PC-3 (cell line): ENCODE measurements at places on chromosomes 16 and 17.

GRCh38 chr17:80198144-80198661, 21.9 kb downstream of the SGSH start:
- no peak overlapping the region for H3K27ac ChIP-seq
- no peaks in the 10 kb centered on the region for H3K27me3 ChIP-seq
- H3K4me3 ChIP-seq, result no peak overlapping the region

DNA sequence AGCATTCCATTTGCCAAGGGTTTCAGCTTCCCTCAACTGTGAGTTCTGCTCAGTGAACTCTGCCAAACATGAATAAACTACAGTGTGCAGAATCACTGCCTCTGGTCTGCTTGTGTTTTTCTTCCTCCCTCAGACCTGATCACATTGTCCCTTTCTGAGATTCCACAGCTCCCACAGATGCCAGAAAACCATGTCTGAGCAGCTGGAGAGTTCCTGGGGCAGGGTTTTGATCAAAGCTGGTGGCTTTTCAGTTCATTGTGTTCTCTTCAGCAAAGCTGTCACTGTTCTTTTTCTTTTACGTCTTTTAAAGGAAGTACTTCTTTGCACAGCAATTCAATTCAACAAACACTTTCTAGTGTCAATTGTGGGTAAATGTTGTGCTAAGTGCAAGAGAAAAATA, 555.8 kb downstream of the RBFOX1 start:
- H3K4me3 ChIP-seq, result no peak overlapping the region
- no peaks in the 10 kb centered on the region for H3K4me1 ChIP-seq
- H3K27me3 ChIP-seq, result no peaks in the 10 kb centered on the region
- no peak for DNase-seq

DNA sequence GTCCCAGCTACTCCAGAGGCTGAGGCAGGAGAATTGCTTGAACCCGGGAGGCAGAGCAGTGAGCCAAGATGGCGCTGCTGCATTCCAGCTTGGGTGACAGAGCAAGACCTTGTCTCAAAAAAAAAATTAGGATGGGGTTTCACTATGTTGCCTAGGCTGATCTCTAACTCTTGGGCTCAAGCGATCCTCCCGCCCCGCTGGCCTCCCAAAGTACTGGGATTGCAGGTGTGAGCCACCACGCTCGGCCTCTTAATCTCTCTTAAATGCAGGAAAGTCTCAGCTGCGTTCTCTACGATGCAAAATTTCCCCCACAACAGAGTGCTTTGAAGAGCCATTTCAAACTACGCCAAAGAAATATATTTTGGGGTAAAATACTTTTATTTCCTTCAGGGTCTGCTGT, 5.9 kb upstream of the WDR59 start:
- no peak overlapping the region for H3K27ac ChIP-seq
- no peaks in the 10 kb centered on the region for H3K4me1 ChIP-seq
- DNase-seq, result no peak
- H3K36me3 ChIP-seq, result no peaks in the 10 kb centered on the region

DNA sequence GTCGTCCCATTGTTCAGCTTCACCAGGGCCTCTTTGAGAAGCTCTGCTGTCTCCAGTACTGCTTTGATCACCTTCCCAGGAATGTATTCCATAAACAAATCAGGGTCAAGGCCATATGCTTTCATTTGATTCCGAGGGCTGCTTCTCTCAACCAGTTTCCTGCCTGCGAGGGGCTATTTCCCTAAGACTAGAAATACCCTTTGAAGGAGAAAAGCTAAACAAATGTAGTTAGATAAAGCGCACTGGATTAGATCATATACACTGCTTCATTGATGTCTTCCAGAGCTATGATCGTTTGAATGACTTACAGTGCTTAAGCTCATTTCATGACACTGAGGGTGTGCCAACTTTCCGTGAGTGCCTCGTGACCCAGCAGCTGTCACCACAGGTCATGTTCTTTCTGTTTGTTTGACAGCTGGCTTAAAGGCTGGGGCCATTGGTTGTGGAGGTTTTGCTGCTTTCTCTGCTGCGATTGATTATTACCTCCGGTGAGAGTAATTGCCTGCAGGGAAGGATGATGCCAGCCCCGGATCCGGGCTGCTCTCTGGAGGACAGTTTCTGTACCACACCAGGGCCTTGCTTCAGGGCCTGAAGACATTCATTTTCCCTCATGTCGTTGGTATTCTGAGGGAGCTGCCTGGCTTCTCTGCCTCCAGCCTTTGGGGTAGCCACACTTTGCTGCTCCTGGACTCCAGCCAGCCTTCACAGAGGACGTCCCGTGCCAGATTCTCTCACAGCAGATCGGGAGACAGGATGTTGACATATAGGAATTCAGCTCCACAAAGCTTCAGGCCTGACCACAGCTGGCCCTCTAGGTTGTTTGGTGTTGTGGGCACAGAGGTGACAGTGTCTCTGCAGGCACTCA, 3.9 kb downstream of the TIMM22 start:
- H3K27me3 ChIP-seq, result no peaks in the 10 kb centered on the region
- H3K27ac ChIP-seq, result no peak overlapping the region
- H3K4me3 ChIP-seq, result no peak overlapping the region
- peaks cover 12% of the 10 kb centered on the region for H3K4me1 ChIP-seq
- H3K36me3 ChIP-seq, result peaks cover 22% of the 10 kb centered on the region; the same call in 1 of the 2 replicates
- DNase-seq, result no peak

DNA sequence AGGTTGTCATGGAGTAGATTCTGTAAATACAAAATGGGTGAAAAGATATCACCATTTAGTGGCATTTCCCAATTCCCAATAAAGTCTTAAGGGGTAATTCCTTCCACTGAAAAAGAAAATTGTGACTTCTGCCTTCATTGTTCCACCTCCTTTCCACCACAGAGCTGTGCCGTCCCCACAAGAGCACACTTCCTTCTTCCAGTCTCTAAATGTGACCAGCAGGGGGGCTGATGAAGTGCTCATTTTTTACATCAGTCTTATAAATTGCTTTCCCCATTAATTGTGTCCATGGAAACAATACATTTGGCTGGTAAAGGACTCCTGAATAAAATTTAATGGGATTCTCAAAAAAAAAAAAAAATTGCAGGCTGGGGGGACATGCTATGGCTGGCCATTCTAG, 260.8 kb upstream of the PSMD7 start:
- no peaks in the 10 kb centered on the region for H3K4me1 ChIP-seq
- no peak overlapping the region for H3K27ac ChIP-seq
- peak; percentile 1 for DNase-seq
- H3K36me3 ChIP-seq, result no peaks in the 10 kb centered on the region; the same call in 1 of the 2 replicates
- H3K4me3 ChIP-seq, result no peak overlapping the region

DNA sequence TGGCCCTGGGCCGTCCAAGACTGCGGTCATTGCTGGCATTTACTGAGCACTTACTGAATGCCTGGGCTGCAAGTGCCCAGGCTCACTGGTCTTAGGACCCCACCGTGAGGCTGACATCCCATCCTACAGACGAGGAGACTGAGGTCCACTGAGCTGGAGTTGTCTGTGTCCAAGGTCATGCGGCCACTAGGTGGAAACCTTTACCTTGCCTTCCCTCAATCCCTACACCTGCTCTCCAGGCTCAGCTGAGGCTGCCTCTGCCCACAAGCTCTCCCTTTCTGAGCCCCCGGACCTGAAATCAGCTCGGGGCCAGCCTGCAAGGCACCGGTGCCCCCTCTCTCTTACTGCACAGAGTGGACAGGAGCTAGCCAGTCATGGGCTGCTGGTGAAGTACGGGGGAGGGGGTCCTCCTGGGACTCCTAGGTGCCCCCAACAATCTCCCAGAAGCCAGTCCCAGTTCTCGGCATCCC, 1.5 kb downstream of the CASKIN1 start:
- H3K27me3 ChIP-seq, result no peaks in the 10 kb centered on the region
- no peak overlapping the region for H3K27ac ChIP-seq
- H3K4me1 ChIP-seq, result peaks cover 12% of the 10 kb centered on the region; the same call in 1 of the 2 replicates
- H3K4me3 ChIP-seq, result peak overlapping the region; percentile 59; the same call in 1 of the 2 replicates

- no peaks in the 10 kb centered on the region for H3K27me3 ChIP-seq
- no peak for DNase-seq
- H3K36me3 ChIP-seq, result peaks cover 96% of the 10 kb centered on the region
- H3K27ac ChIP-seq, result no peak overlapping the region
Measured at GRCh38 chr17:17088086-17088485, 45.8 kb downstream of the MPRIP start.

DNA sequence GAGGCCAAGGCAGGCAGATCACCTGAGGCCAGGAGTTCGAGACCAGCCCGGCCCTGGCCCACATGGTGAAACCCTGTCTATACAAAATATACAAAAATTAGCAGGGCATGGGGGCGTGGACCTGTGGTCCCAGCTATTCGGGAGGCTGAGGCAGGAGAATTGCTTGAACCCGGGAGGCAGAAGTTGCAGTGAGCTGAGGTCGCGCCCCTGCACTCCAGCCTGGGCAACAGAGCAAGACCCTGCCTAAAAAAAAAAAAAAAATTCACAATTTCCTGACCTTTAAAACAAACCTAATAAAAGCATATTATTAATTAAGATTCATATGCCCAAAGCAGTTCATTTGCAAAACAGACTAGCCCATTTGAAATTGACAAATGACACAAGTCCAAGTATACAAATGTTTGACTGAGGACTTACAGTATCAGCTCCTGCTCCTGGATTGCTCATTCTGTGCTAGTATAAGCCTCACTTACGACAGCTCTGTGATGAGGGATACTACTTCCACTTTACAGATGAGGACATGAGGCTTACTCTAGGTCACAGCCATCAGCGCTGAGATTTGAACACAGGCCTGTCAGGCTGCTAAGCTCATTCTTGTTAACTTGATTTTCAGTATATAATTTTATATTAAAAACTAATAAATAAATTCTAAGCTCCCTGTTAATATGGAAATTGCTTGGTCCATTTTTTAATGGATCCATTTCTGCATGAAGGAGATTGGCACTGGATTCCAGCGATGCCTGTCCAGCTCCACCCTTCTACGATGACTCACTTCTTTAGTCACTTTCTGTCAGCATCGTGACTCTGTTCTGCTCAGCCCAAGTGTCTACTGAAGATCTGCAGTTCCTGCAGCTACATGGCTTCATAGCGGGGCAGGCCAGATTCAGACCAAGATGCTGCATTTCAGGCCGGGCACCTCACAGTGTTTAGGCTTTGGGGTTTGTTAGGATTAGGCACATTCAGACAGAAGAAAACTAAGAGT, 88.2 kb downstream of the WDR59 start:
- H3K4me3 ChIP-seq, result no peak overlapping the region
- peaks cover 7% of the 10 kb centered on the region for H3K36me3 ChIP-seq
- H3K27me3 ChIP-seq, result no peaks in the 10 kb centered on the region
- H3K4me1 ChIP-seq, result peaks cover 12% of the 10 kb centered on the region; the same call in 1 of the 2 replicates
- DNase-seq, result peak; percentile 76
- no peak overlapping the region for H3K27ac ChIP-seq

- peaks cover 24% of the 10 kb centered on the region for H3K36me3 ChIP-seq
- no peak overlapping the region for H3K4me3 ChIP-seq
- DNase-seq, result peak; percentile 51
Measured at GRCh38 chr17:75024686-75025397, 12.4 kb downstream of the MRPL58 start.

DNA sequence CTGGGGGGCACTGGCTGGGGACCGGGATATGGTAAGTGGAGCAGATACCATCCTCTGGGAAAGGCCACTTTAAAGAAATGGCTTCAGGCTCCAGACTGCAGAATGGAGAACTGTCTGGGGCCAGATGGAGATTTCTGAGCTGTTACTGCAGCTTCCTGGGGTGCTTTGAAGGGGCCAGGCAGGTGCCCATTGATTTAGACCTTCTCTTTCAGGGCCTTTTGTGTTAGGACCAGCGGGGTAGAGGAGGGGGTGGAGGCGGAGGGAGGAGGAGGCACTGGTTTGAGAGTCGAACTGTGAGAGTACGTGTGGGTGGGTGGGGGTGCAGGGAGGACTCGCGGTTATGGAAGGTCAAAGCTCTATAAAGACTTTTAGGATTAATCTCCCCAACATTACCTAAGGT, 11.4 kb downstream of the NECAB2 start:
- no peaks in the 10 kb centered on the region for H3K4me1 ChIP-seq
- H3K36me3 ChIP-seq, result no peaks in the 10 kb centered on the region
- H3K4me3 ChIP-seq, result no peak overlapping the region
- no peak for DNase-seq
- H3K27me3 ChIP-seq, result no peaks in the 10 kb centered on the region
- no peak overlapping the region for H3K27ac ChIP-seq

DNA sequence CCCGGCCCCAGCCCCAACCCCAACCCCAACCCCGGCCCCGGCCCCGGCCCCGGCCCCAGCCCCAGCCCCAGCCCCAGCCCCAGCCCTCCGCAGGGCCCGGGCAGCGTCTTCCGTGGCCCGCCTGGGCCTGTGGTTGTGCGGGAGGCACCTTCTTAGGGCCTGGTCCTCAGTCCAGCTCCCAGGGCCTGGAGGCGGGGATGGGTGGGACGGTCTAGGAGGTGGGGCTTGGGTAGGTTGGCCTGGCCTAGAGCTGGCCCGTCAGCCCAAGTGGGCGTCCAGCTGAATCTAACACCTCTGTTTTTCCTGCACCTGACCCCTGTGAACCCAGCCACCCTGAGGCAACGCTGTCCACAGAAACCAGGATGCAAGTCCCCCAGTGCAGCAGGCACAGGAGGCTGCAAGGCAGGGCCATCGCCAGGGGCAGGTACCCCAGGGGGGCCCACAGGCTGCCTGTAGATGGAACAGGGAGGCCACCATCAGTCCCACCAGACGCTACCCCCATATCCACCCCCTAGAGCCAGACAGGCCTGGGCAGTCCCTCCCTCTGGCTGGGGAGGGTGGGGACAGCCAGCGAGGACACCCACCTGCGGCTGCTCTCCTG, 8.8 kb downstream of the MSLN start:
- H3K27me3 ChIP-seq, result no peaks in the 10 kb centered on the region
- no peaks in the 10 kb centered on the region for H3K4me1 ChIP-seq
- H3K36me3 ChIP-seq, result no peaks in the 10 kb centered on the region
- H3K27ac ChIP-seq, result no peak overlapping the region
- H3K4me3 ChIP-seq, result no peak overlapping the region
- no peak for DNase-seq

- H3K4me3 ChIP-seq, result no peak overlapping the region
- H3K4me1 ChIP-seq, result peaks cover under 1% of the 10 kb centered on the region; the same call in 1 of the 2 replicates
- no peaks in the 10 kb centered on the region for H3K27me3 ChIP-seq
- H3K36me3 ChIP-seq, result no peaks in the 10 kb centered on the region
- H3K27ac ChIP-seq, result no peak overlapping the region
Measured at GRCh38 chr16:1786242-1787055, 3.7 kb downstream of the NUBP2 start.

GRCh38 chr16:52786091-52786490, 239.1 kb upstream of the TOX3 start:
- no peaks in the 10 kb centered on the region for H3K27me3 ChIP-seq
- no peak overlapping the region for H3K27ac ChIP-seq
- no peaks in the 10 kb centered on the region for H3K36me3 ChIP-seq
- no peaks in the 10 kb centered on the region for H3K4me1 ChIP-seq

DNA sequence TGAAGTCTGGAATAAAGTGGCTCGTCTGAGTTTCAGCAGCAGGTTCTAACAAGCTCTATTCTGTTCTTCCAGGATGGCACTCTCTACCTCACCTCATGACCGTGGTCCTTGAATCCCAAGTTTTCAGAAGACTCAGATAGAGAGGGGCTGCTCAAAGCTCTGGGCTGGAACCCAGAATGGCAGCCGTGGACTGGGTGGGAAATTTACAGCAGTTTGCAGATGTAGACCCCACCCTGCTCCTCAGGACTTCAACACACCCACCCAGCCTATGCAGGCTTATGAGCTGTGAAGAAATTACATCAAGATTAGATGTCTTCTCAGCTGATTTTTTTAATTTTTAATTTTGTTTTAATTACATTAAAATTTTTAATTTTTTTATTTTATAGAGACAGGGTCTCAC, 59.4 kb downstream of the METRNL start:
- H3K27me3 ChIP-seq, result peaks cover 71% of the 10 kb centered on the region
- no peaks in the 10 kb centered on the region for H3K4me1 ChIP-seq
- no peak overlapping the region for H3K4me3 ChIP-seq
- H3K27ac ChIP-seq, result no peak overlapping the region
- no peaks in the 10 kb centered on the region for H3K36me3 ChIP-seq
- no peak for DNase-seq

- no peaks in the 10 kb centered on the region for H3K27me3 ChIP-seq
- peaks cover 6% of the 10 kb centered on the region; the same call in 1 of the 2 replicates for H3K36me3 ChIP-seq
- H3K27ac ChIP-seq, result no peak overlapping the region
- no peak overlapping the region for H3K4me3 ChIP-seq
- no peak for DNase-seq
- peaks cover 29% of the 10 kb centered on the region for H3K4me1 ChIP-seq
Measured at GRCh38 chr17:74215342-74215727, 2.0 kb downstream of the TTYH2 start.
